ENCODE measurements at places on chromosomes 1 and 21.

GRCh38 chr1:61338899-61339298 is 256.5 kb downstream of the NFIA start:
- no peak for DNase-seq

DNA sequence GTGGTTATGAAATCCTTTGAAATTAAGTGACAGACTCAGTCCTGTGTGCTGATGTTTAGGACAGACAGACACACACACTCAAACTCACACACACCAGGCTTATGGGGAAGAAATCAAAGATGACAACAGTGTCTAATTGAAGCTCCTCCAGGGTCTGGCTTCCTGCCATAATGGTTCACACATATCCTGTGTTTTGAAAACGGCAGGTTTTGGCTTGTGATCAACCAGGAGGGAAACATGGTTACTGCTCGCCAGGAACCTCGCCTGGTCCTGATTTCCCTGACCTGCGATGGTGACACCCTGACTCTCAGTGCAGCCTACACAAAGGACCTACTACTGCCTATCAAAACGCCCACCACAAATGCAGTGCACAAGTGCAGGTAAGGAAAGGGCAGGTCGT is 4.6 kb downstream of the MTARC1 start:
- no peak for DNase-seq

DNA sequence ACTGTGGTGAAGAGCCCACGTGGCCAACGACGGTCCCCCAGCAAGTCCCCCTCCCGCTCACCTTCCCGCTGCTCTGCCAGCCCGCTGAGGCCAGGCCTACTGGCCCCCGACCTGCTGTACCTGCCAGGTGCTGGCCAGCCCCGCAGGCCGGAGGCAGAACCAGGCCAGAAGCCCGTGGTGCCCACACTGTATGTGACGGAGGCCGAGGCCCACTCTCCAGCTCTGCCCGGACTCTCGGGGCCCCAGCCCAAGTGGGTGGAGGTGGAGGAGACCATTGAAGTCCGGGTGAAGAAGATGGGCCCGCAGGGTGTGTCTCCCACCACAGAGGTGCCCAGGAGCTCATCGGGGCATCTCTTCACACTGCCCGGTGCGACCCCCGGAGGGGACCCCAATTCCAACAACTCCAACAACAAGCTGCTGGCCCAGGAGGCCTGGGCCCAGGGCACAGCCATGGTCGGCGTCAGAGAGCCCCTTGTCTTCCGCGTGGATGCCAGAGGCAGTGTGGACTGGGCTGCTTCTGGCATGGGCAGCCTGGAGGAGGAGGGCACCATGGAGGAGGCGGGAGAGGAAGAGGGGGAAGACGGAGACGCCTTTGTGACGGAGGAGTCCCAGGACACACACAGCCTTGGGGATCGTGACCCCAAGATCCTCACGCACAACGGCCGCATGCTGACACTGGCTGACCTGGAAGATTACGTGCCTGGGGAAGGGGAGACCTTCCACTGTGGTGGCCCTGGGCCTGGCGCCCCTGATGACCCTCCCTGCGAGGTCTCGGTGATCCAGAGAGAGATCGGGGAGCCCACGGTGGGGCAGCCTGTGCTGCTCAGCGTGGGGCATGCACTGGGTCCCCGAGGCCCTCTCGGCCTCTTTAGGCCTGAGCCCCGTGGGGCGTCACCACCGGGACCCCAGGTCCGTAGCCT is 46.8 kb downstream of the TRIM11 start:
- no peak for DNase-seq

GRCh38 chr1:201126832-201127754 is at the start of gene ASCL5:
Gene ASCL5 (minus strand): TSS chr1:201127184. CDS start chr1:201115372, 11,812 bp downstream.
- no peak for DNase-seq

DNA sequence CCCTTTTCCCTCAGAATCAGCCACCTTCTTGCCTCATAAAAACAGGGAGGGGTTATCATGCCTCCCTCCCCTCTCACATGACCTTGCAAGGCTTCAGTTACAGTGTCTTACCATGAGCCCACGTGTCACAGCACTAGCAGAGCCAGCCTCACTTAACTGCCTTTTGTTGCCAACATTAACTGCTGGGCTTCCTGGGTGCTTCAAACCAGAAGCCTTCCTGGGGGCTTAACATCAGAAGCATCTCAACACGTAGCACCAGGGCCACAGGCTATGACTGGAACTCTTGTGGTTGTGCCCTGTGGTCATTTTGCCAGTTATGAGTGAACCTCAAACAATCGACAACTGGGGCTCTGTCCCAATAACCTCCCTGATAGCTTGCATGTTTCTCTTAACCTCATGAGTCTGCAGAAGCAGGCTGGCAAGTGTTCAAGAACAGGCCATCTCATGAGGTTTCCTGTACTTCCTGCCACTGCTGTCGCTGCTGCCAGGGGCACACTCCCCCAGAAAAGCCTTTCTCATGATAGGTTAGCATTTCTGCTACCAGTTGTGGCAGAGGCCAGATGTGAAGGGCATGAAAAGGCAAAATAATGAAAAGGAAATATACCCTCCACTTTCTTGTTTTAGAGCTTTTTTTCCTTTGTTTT is 132.2 kb downstream of the GLUL start:
- no peak for DNase-seq

GRCh38 chr1:84781946-84782771 is 91.9 kb upstream of the SSX2IP start:
- no peak for DNase-seq

DNA sequence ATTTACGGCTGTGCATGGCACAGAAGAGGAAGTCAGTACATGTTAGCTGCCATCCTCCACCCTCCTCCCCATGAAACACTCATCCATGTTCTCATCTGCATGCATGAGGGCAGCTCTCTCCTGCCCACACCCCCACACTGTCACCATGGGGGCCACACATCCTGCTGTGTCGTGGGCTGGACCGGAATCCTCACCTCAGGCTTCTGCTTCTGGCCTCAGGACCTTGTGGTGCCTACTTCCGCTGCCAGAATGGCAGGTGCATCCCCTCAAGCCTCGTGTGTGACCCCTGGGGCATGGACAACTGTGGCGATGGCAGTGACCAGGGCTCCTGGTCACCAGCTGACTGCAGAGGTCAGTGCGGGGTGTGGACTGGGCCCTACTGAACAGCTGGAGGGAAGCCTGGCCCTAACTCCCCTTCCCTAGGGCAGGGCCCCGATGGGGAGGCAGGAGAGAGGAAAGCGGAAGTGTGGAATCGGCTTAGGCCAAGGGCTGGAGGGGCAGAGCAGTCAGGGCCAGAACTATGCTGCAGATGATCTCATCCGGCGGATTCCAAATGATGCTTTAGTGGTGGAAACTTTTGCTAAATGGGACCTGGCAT is 3.8 kb downstream of the LDLRAD2 start:
- no peak for DNase-seq

DNA sequence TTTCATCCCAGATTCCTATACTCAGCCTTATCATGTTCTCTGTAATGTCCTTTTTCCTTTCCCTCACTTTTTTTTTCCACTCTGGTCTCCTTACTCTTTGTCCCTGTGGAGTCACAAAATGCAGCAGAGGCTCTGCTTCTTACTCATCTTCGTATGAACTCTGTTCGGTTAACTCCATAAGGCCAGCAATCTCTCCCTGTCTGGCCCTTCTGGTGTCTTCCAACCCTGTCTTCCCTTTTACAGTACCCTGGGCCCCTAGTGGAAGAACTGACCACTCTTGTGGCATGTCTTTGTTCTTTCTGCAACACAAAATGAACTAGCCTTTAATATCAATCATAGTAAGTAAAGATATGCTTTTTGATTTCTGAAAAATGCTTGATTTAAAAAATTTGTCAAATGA is 7.1 kb downstream of the CD101 start:
- no peak for DNase-seq

DNA sequence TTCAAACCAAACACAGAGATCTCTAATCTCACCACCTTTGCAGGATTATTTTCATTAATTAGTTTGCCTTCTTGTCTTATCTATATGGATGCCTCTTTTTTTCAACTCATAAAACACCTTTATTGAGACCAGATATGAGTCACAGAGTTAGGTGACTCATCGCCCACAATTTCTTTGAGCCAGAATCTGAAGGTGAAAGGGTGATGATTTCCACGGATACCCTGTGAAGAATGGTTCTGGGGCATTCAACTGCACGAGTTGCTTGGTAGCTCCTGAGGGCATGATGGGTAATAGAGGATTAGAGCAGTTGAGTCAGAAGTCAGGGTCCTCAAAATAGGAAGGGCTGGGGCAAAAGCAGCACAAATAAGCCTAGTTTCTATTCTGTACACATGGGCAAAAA is 128.2 kb downstream of the TBX19 start:
- no peak for DNase-seq

GRCh38 chr1:163094589-163094988 is 25.4 kb downstream of the RGS4 start:
- no peak for DNase-seq

GRCh38 chr1:168005529-168005928 is 68.7 kb upstream of the MPC2 start:
- no peak for DNase-seq

All from cortex of kidney (tissue), 1 donor.